Osteoblast (primary cell): ENCODE measurements at places on chromosomes 12 and 14. TPM values are rescaled to one million over a fixed set of nuclear protein-coding genes. Genes with fewer than 3 reads are reported as not detected.

Gene DACT1
- total RNA-seq = 74.8 and 75.6 TPM in 2 replicates

Gene DDX23
- 48.6 and 53.6 TPM in 2 replicates for total RNA-seq

Gene SLC10A1
- total RNA-seq = not detected in 2 replicates

Gene ZFHX2
- 0.59 and 0.72 TPM in 2 replicates for total RNA-seq

Gene KLHL33
- 0.36 and 0.59 TPM in 2 replicates for total RNA-seq

Gene LRRC43
- 1.8 and 2.9 TPM in 2 replicates for total RNA-seq

DNA sequence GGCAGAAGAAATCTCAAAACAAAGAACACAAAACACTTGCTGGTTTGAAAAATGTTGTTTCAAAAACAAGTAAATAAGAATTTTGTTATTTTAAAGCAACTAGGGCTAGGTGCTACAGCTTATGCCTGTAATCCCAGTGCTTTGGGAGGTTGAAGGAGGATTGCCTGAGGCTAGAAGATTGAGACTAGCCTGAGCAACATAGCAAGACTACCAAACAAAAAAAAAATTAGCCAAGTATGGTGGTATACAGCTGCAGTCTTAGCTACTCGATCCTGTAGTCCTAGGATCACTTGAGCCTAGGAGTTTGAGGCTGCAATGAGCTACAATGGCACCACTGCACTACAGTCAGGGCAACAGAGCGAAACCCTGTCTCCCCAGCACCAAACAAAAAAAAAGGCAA lies 32.6 kb upstream of the MTERF2 start:
- DNase-seq = no peak

- DNase-seq = no peak
These were observed 24.4 kb upstream of the BTBD6 start for GRCh38 chr14:105223770-105224544.

- no peak for DNase-seq
These were observed 68.0 kb downstream of the GRIN2B start for GRCh38 chr12:13913371-13913770.

GRCh38 chr14:73788701-73789551 lies 62.7 kb upstream of the PTGR2 start:
- DNase-seq = no peak

DNA sequence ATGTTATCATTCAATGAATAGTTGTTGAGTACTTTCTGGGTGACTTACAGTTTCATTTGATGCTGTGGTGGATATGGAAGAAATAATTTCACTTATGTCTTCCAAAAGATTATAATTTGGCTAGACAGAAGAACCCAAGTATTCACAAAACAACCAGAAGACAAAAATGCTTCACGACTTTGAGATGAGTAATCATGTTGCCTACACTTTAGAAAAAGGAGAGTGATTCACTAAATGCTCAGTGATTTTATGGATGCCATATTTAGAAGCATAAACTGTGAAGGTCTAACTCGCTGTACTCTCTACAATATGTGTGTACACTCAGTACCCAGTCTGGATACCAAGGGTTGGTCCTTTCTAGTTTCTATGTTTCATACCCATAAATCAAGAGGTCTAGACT lies 101.3 kb upstream of the E2F7 start:
- DNase-seq = no peak

DNA sequence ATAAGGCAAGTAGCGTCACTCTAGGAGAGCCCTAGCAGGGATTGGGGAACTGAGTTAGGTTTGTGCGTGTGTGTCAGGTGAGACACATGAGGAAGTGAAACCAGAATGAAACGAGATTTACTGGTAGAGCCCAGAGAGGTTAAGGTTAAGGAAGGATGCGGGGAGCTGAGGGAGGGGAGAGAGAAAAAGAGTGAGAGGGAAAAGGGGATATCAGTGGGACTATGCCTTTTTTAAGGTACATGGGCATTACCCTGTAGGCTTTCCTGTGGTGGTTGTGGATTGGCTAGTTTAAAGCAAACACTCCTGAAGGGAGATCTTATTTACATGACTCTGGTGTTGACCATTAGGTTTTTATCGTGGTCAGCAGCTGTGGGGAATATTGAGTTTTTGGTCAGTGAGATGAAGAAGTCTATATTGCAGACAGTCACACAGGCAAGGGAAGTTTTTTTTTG lies 13.9 kb downstream of the ZDHHC17 start:
- DNase-seq = no peak

GRCh38 chr12:56257071-56257470 lies 1.1 kb downstream of the ANKRD52 start:
- DNase-seq = peak; percentile 76

DNA sequence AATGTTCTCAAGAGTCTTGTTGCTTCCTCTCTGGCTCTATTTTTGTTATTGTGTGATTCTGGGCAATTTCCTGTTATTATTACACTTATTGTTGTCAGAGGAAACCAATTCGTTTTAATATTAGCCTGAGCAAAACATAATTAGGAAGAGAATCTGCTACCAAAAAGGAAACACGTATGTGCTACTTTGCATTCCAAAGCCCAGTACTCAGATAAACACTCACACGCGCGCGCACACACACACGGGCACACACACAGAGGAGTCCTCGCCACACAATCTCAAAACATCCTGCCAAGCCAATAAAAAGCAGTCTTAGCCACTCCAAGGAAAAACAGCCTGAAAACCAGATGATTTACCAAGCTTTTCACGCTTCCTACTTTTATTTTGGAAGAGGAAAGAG lies 400.7 kb downstream of the NUAK1 start:
- no peak for DNase-seq

DNA sequence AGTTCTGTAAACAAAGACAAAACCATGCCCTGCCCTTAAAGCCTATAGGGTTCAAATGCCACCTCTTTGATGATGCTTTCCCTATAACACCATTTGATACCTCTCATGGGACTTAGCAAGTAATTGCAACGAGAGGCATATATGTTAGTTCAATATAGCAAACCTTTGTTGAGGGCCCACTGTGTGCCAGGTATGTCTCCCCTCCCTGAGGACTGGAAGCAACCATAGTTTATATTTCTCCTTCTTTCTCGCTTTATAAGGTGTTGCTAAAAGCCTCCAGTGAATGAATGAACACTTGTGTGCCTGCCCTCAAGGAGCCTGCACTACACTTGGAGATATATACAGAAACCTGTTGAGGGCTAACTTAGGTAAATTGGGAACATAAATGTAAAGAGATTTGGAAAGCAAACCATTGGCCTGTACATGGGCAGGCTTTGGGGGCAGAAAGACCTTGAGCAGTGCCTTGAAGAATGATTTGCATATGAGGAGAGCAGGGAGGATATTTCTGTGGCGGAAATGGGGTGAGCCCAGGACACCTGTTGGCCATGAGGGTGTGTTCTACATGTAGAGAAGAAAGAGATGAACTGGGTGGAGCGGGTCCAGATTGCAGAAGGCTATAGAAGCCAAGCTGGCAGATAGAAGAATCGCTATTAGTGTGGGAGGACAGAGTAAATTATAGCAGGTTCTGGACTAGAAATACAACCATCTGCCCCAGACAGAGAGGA lies 1.8 kb upstream of the CKAP4 start:
- DNase-seq = no peak

DNA sequence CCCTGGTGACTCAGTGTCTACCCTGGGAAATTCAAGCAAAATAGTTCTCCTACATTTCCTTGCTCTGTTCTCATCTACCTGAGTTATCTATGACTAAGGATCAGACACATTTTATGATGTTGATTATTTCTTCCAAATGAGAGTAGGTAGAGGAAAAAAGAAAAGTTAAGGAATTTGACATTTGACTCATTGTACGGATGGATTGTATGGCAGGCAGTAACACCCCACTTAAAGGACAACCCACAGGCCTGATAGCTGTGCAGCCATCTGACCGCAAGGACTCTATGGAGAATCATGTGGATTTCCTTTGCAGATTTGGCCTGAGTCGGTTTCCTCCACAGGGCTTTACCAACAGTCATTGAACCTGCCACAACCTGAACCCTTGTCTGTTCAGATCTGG lies 540.3 kb downstream of the BCL11B start:
- no peak for DNase-seq

DNA sequence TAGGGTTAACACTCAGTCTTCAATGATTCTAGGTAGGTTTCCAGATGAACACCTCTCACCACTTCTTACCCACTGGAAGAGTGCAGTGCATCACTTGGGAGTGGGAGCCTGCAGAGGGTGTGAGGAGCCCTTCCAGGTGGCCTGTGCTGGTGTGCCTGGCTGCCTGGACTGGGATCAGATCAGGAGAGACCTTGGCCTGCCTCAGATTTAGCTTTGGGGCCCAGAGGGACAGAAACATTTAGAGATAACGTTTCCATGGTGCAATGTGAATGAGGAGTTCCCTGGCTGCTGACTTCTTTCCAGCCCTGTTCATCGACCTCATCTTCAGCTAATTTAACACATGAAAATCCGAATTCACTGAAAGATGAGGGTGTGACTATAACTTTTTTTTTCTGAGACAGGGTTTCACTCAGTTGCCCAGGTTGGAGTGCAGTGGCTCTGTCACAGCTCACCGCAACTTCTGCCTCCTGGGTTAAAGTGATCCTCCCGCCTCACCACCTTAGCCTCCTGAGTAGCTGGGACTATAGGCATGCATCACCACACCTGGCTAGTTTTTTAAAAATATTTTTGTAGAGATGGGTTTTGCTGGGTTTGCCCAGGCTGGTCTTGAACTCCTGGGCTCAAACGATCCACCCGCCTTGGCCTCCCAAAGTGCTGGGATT lies 53.6 kb downstream of the SUSD6 start:
- DNase-seq = no peak

DNA sequence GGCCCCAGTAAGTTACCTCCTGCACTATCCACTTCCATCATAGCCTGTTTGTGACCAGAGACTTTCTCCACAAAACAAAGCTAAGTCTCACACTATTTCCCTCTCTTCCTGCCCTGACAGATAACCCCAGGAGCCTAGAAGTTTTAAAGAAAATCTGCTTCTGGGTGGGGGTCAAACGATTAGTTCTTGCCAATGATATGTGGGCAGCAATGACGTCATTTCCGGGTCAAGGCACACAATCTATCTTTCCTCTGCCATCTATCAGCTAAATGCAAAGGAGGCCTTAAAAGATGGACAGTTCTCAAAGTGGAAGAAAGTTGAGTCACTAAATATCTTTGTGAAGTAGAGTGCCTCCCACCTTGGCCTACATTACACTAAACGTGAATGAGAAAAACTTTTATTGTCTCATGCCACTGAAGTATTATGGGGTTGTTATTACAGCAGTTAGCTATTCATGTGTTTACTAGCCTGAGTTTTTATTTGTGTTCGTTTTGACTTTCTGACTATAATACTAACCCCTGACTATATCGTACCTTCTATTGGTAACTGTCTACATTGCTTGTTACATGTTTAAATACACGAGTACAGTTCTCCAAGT lies 86.2 kb downstream of the DENND5B start:
- no peak for DNase-seq

- DNase-seq = no peak
These were observed 452.6 kb downstream of the PCNX1 start for GRCh38 chr14:71359823-71360222.

DNA sequence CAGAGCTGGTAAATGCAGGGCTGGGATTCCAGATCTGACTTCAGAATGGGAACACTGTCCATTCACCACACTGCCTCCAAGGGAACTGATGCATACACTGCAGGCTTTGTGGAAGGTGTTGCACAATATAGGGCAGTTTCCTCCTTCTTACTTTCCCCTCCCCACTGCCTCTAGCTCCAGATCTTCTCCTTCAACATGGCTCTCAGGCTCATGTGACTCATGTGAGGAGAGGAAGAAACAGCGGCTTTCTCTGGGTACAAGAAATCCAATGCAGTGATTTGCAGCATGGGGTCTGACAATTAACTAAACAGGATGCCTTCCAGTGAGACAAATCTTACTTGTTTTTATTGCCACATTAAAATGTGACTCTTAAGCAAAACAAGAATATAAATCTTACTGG lies 447.6 kb upstream of the CCDC196 start:
- DNase-seq = no peak
